ENCODE measurements at places on chromosomes 4 and X.

DNA sequence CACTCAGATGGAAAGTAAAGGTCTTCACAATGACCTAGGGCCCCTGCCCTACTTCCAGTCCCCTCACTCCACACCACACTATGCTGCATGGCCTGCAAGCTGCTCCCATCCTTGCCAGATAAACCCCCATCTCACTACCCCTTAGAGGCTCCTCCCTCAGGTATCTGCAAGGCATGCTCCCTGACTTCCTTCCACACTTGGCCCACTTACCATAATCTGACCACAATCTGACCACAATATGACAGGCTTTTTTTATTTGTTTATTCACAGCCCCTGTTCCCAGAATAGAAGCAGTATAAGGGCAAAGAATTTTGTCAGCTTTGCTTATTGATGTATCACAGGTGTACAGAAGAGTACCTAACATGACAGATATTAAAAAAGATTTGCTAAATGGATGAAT lies 124.7 kb downstream of the CAMK2D start:
- no peak for DNase-seq

GRCh38 chr4:153010146-153010545 lies 74.0 kb downstream of the FHDC1 start:
- no peak for DNase-seq

DNA sequence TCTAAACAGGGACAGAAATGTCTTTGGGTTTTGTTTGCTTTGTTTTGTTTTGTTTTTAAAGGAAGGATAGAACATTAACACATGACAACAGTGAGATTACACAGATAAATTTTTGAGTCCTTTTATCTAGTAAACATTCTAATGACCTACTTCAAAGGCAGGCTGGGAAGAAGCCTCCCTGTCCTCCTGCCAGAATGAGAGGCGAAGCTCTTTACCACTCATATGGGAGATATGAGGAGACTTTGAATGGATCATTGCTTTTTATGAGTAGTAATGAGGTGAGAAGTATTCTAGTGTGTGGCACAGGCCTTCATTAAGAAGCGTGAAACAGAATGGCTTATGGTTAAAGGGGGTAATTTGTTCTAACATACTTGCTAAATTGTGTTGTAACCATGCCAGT lies 172.0 kb downstream of the FBXO8 start:
- no peak for DNase-seq

GRCh38 chr4:57042711-57043169 lies 64.0 kb downstream of the POLR2B start:
- no peak for DNase-seq

GRCh38 chr4:26896636-26897035 lies 36.0 kb downstream of the STIM2 start:
- DNase-seq = no peak

DNA sequence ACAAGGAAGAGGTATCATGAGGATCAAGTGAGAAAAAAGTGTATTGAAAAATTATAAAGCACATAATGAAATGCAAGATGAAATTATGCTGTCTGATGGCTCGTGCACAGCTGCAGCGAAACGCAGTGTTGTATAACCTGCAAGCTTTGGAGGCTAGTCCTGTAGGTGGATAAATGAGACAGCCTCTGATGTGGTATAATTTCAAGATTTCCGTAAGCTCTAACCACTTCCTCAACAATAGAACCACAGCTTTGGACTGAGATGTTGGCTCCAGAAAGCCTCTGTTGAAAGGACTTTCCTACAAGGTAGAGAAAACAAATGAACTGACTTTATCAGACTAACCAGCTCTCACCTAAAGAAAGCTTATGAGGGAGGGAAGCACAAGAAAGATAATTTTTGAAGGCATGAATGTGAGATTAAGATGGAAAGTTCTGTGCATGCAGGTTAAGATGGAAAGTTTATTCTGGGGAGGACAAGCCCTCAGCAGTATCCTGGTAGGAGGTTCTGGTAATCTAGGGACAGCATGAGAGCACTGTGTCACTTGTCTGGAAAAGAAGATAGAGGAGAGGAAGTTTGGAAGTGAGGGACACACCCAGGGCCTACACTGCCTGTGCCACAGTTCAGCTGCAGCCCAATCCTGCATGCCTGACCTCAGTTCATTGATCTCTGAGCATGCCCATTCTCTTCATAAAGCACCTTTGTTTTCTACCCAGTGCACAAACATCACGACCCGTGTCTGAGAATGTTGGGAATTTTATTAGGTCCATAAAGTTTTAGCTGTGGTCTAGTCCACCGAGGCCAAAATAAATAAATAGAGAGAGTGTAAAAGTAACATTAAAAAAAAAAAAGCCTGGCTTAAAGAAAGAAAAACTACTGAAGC lies 161.5 kb upstream of the SFRP2 start:
- DNase-seq = no peak

DNA sequence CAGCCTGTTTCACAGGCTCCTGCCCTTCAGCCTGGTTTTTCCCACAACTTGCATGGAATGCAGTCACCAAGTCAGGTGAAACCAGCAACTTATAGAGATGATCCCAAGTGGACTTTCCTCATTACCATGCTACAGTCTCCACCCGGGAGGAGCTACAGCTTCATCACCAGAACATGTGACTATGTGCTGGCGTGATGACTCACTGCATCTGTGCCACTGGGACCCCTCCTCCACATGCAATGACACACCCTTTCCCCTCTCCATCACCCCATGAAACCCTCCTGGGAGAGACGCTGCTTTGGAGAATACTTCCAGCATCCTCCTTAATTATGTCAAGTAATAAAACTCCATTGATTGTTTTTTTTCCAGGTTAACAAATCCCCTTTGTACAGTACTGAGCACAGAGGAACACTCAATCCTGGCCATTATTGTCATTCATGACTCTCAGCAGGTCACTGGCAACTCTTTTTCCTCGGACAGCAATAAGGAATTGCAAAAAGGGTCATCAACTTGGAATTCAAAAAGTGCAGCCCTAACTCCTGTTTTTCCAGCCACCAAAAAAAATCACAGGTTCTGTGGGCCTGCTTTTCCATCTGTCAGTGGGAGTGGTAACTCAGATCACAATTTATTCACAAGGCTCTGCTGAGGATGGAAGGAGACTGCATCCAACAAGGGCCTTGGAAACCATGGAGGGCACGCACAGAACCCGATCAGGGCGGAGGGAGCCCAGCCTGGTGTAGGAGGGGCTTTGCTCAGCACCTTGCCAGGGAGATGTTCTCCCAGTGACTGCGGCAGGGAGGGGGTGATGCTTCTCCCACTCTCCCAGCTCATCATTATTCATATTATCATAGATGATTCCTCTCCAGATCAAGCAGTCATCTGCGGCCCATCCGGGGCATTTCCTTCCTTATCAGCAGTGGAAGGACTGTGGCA lies 17.4 kb downstream of the QDPR start:
- DNase-seq = no peak

DNA sequence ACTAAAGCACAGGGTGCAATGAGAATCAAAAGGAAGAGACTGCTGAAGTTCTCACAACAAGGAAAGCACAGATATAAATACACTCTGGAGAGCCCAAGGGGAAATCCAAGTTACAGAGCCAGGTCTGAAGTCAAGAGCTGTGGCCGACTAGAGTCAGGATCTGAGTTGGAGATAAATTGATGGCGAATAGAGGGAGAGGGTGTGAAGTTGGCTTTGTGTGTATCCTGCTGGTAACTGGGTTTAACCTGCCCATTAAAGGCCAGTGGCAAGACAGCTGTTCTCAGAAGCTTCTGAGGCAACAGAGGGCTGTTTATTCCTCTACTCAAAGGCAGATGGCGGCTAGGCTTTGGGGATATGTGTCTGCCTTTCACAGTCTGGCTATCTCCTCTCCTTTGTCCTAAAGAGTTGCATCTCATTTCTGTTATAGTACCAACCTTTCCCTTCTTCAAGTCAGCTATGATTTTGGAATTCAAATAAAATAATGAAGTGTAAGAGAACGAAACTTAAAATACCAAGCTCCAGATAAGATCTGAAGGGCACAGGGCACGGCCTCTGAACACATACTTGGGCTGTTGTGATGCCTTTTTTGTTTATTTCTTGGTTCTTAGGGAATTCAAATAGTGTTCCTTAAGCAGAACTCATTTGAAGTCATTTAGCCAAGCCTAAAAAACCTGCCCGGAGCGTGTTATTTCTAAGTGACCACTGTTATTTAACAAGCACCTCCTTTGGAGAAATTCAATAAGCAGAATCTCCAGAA lies 142.1 kb downstream of the APBB2 start:
- DNase-seq = no peak

GRCh38 chr4:134343656-134344055 lies 142.1 kb upstream of the PABPC4L start:
- no peak for DNase-seq

GRCh38 chrX:46465203-46465602 lies 80.0 kb downstream of the ZNF674 start:
- DNase-seq = no peak

GRCh38 chr4:153646978-153647377 lies 37.1 kb upstream of the TLR2 start:
- no peak for DNase-seq

- DNase-seq = no peak
Measured at GRCh38 chrX:110846071-110846470, 50.5 kb upstream of the CHRDL1 start.

DNA sequence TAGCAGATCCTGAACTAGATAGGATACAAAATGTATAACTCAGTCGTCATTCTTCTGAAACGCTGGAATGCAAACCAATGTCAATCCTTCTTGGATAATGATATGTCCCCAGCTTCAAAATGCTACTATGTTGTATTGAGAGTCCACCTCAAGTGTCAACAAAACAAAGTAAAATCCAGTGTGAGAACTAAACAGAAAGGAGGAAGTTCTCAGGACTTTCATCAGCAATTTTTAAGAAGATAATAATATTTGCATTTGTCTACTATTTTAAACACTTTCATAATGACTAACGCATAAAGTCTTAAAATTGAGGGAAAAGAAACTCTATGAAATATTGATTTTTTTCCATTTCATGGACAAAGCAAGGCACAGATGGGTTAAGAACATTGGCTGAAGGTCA lies 36.3 kb downstream of the SOD3 start:
- DNase-seq = no peak

DNA sequence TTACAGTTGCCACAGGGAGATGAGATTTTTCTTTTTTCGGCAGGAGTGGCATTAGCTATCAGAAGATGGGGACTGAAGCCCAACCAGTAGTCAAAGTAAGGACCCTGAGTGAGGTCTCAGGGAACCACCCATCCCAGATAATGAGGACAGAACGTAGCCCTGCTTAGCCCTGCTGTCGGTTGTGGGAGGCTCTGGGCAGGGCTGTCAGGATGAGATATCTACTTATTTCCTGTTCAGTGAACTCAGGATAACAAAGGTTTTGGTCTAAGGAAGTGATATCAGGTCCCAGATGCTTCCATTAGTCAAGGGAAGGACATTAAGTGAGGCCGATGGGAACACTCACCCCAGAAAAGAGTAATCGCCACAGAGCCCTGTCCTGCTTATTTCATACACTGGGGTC lies 2.3 kb downstream of the MAGEB16 start:
- no peak for DNase-seq

DNA sequence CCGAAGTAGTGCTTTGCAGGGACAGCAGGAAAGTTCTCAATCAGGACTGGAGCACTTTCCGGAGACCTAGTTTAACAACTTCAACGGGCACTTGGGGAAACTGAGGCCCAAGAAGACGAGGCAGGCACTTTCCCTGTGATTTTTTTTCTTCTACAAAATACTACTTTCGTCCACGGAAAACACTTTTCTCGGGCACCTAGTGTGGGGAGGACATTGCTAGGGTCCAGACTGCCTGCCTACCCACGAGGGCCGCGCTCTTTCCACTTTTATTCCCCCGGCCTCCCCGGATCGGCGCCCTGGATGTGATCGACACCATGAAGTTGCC lies 125.4 kb upstream of the CXorf66 start:
- DNase-seq = no peak

DNA sequence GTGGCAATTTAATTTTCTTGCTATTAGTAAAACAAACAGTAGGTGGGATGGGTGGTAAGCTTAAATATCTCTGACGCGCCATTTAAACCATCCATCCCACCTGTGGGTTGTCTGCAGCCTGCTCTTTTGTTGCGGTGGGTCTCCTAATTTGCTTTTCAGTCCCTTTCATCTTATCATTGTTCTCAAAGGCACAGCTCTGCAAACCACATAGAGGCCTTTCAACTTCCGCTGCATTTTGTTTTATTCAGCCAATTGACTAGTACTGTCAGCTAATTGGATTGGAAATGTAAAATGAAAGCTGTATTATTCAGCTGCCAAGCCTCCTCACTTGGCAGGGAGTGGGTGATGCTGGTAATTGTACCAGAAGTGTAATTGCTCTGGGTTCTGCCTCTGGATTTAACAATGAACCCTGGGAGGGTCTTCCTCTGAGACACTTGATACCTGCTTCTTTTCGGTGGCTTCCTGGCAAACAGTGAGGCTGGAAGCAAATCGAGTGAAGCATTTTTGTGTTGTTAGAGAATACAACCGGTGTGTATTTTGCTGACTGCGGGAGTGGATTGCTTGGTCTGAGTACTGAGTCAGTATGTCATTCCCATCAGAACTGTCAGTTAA lies 165.6 kb downstream of the FRAS1 start:
- DNase-seq = no peak

Data from cortex of kidney (tissue), 1 donor.